ENCODE measurements at places on chromosomes 5 and 9.
A peak's percentile ranks its signal among the peaks of the same experiment; 100 is the strongest.

- no peak for DNase-seq
These were observed 484.9 kb downstream of the BNC2 start for GRCh38 chr9:16385590-16385989.

- DNase-seq, result no peak
These were observed 7.3 kb upstream of the OR2V1 start for GRCh38 chr5:181138258-181138657.

DNA sequence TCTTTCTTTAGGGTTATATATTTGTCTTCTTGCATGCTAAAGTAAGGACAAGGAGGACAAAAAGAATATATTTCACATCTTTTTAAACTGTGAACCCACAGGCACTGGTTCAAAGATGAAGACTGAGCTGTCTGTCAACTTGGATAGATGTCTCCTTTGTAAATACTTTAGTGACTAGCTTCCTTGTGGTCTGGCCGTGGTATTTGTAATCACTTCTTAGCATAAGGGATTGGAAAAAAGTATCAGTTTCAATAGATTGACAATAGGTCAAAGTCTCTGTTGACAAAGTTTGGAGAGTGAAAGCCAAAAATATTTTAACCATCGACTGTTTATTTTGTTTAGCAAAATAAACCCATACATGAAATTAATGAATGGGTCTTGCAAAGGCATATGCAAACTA lies 91.4 kb downstream of the TMEM167A start:
- DNase-seq, result no peak

GRCh38 chr5:105812304-105812703 lies 1858.4 kb downstream of the EFNA5 start:
- no peak for DNase-seq

DNA sequence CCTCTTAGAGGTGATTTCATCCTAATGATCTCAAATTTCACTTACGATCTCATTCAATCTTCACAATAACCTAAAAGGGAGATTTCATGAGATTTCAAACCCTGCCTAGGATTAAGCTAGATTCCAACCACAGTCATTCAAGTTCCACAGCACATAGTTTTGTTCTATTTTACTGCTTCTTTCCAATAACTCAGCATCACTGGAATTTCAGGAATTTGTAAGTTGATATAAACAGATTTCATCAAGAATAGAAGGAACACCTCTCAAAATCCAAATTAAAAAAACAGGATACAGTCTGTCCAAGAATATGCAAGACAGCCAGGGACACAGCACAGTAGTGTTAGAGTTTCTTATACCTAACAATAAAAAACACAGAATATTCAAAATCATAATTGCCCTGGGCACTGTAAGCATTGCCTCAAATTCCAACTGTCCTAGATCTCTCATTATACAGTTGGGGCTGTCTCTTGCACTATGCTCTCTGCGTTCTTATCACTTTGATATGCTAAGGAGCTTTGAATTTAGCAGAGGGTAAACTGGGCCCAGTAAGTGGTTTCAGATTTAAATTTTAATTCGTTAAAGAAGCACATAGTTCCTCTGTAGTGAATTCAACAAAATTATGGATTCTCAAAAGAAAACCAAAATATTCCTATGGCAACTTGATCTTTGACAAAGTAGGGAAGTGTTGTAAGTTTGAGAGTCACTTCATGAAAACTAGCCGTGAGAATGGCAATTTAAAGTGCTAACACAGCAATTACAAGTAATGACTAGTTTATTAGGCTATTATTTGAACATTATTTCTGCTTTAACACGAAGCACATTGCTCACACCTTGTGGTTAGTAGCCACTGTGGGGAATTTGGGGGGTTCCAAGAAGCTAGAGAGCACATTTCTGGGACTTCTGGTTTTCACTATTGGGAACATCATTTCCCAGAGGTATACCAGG lies 478.6 kb upstream of the C9orf72 start:
- DNase-seq, result no peak

- no peak for DNase-seq
These were observed 14.2 kb downstream of the LPCAT1 start for GRCh38 chr5:1509346-1510085.

DNA sequence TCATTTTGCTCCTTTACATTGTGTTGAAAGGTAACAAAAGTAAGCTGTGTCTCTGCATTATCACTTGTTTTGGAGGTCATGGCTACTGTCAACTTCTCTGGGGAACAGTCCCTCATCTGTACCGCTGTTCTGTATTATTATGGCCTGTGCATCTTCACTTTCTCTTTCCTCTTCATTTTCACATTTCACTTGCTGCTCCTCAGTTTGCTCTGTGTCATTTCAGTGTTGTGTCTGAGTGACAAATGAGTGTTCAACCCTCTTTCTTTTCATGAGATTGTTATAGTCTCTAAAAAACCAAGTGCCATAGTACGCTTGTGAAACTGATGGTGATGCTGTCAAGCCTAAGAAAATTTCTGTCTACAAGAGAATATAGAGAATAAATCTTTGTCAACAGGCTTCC lies 122.0 kb upstream of the FER start:
- DNase-seq, result no peak

DNA sequence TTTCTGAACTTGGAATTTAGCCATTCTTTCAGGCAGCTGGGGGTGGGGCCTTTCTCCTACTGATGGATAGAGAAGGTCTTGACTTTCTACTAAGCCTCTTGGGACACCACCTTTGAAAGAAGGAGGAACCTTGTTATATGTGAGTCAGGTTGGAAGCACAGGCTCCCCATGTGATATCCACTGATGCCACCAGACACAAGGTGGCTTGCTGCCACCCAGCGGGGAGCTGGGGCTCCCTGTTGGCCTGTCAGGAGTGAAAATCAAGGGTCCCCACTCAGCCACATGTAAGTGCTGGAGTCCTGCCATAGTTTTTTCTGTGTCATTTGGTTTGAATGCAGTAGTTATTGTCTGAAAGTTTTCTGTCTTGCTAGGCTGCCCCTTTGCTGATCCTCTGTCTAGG lies 252.4 kb upstream of the NFIL3 start:
- DNase-seq, result no peak

DNA sequence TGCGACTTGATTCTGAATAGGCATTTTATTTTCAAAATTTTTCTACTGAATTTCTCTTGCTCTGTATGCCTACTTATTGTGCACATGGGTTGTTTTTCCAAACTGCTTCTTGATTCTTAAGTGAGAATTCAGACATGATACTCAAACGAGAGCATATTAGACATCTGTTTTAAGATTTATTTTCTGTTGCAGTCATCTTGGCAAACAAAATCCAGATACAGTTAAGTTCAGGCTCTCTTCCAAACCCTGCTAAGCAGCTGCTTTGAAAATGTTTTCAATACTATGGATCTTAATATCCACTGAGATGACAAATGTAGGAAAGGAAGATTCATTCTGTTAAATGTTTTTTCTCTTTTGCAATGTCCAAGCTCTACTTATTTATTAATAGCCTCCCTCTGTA lies 4.5 kb downstream of the TMEM215 start:
- no peak for DNase-seq

DNA sequence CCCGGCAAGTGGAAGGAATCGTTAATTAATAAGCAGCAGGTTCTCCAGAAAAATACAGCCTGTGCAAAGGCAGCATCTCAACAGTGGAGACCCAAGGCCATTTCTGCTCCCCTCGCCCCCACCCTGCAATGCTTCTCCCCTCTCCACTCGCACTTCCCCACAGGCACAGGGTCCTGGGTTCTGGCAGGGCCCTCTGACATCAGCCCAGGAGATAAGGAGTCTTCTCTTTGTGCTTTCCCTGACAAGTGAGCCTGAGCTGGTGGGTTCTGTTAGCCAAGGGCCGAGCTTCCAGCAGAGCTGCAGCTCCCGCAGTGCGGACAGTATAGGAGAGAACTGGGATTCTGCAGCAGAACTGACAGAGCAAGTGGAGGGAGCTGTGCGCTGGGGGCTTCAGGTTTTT lies 257.5 kb downstream of the NSG2 start:
- no peak for DNase-seq

DNA sequence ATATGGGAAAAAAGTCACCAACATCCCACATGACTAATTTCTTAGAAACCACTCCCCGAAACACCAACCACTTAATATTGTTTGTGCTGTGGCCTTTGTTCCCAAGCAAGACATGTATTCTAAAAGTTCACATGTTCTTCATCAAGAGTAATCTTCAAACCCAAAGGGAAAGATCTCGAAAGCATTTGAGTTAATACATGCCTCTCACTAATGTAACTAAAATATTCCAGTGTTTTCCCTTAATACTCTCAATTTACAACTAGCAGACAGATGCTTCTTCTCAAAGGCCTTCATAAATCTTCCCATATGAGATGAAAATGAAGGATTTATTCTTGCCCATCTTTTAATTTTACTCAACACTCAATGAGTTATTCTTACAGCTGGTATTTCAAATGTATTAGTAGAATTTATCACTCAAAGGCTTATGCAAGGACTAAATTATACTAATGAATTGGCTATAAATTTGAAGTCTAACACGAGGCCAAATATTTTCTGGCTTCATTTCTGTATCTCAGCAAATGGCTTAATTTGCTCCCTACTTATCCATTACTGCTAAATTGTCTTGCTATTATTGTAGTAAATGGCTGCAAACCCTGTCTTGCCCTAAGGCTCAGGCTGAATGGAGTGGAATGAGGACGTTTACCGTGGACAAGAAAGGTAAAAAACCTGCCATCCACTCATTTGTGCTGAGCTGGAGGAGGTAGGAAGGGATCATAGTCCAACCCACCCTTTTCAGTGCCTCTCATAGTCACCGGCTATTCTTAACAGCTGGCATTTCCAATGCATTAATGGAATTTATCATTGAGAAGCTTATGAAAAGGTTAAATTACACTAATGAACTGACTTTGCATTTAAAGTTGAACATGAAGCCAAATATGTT lies 474.4 kb downstream of the RASEF start:
- DNase-seq, result no peak

GRCh38 chr9:113449376-113449775 lies 14.2 kb upstream of the RGS3 start:
- no peak for DNase-seq

GRCh38 chr5:137095597-137095996 lies 403.5 kb downstream of the SPOCK1 start:
- no peak for DNase-seq

DNA sequence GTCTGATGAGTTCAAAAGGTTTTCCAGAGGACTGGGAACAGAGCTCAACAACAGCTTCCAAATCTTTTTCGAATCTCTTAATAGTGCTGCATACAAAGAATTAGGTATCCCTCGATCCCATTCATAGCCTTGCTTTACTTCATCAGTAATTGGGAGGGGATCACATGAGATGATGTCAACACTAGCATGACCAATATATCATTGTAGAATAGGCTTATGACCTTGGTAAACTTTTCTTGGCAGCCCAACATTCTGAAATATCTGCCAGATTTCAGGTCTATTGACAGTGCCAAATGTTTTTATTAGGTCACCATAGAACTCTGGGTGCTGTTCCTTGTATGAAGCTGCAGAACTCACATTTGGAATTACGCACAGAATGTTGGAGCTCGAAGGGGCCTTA lies 228.9 kb downstream of the FGF10 start:
- DNase-seq, result no peak

DNA sequence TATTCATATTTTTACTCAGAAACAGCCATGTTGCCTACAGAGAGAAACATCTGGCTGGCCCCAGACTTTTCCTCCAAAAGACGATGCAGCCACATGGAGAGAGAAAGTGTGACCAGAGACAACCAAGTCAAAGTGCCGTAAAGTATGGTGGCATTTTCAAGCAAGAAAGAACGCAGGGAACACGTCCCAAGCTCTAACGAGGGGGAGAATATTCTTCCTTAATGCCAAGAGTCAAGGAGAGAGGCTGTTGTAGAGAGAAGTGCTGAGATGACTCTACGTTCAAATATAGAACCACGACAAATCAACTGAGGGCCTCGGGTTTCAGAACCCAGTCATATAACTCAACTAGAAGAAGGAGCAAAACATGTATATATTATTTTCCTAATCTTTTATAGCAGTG lies 55.9 kb downstream of the FNBP1 start:
- DNase-seq, result no peak

GRCh38 chr5:174335682-174336364 lies 290.3 kb downstream of the NSG2 start:
- no peak for DNase-seq

GRCh38 chr5:42274913-42275312 lies 148.3 kb upstream of the GHR start:
- DNase-seq, result no peak

GRCh38 chr9:27591672-27592071 lies 18.4 kb upstream of the C9orf72 start:
- DNase-seq, result no peak

DNA sequence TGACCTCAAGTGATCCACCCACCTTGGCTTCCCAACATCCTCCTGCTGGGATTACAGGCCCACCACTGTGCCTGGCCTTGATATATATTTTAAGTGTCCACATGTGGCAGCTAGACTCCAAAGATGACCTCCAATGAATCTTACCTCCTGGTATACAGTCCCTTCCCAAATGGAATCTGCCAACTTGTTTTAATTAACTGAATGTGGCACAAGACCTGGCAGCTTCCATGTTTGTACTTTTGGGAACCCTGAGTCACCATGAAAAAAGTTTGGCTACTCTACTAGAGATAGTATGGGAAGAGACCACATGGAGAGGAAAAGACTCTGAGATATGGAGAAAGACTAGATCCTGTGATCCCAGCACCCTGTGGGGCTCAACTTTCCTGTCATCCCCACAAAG lies 42.5 kb downstream of the CCL28 start:
- DNase-seq, result no peak

- no peak for DNase-seq
These were observed 69.3 kb downstream of the PTPN3 start for GRCh38 chr9:109428854-109429253.

- peak; percentile 71 for DNase-seq
These were observed 532 bp downstream of the DNAJC21 start for GRCh38 chr5:34929720-34930461.

DNA sequence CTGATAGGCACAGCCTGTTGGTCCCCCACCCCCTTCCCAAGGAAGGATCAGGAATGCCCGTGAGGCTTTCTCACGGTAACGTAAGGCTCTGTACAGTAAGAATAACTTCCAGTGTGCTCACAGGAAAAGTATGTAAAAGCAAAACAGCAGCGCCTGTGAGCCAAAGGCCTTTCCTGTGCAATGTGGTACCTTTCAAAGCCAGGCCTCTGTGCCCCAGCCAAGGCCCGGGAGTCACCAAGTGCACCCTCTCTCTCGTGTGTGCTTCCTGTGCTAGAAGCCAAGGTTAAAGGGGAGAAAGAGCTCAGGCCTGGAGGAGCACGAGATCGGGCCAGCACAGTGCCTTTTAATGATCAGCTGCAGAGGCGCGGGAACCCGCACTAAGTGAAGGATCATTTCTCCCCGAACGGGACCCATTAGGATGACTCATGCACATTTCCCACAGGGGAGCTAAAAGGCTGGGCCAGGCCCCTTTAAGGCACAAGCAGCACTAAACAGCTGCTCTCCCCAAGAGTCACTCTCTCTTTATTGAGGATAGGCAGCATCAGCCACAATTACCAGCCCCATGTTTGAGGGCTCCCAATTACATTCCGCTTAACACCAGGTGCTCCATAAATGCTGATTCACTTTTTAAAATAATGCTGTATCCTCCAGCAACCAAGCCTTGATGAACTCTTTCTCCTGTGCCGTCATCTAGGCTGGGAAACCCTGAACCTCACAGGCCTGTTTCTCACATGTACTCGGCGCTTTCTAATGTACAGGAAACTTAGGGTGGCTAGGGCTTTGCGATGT lies 42.8 kb downstream of the SHB start:
- no peak for DNase-seq

- DNase-seq, result no peak
These were observed 697.0 kb upstream of the RGMB start for GRCh38 chr5:98076501-98076900.

- DNase-seq, result no peak
These were observed 13.6 kb downstream of the ZBTB43 start for GRCh38 chr9:126818482-126818881.

Data from stimulated activated CD4-positive, alpha-beta T cell treated with anti-CD3 and anti-CD28 coated beads, Interleukin-4, amount 100 ng/mL, for 4 hours (primary cell).